ENCODE measurements at places on chromosomes 11 and 22. TPM values are rescaled to one million over a fixed set of nuclear protein-coding genes. Genes with fewer than 3 reads are reported as not detected.

The PRR33 gene
- total RNA-seq, result not detected

GRCh38 chr11:2769409-2770095 lies 69.8 kb upstream of the KCNQ1OT1 start:
- no peak for DNase-seq

DNA sequence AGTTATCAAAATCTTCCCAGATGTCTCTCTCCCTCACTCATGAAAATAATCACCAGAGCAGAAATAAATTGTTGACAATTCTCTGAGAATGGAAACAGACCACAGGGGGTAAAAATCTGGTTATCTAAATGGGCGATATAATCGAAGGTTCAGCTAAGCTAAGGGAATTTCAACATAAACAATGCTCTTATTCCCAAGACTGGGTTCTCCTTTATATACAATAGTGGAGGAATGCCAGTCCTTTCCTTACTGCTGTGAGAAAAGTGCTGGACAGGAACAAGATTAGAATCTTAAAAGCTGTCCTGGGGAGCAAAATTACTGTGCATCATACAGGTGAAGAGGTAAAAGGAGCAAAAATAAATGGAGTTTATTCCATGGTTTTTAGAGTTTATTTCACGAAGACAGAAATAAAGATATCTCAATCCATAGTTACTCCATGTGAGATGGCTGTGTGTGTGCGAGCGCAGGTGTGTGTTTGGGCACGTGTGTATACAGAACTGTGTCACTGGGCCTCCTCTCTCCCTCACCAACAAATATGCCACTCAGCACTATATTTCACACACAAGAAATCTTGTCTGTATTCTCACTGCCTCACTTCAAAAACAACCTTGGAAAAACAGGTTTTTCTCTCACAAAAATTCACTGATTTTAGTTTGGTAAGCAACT lies 385.6 kb downstream of the DCDC1 start:
- no peak for DNase-seq

The C1QTNF5 gene
- 0.51 TPM for total RNA-seq

GRCh38 chr22:17501679-17502285 lies 61.5 kb upstream of the SLC25A18 start:
- DNase-seq, result peak; percentile 56

GRCh38 chr11:12397931-12398334 lies 20.6 kb downstream of the PARVA start:
- DNase-seq, result peak; percentile 80

DNA sequence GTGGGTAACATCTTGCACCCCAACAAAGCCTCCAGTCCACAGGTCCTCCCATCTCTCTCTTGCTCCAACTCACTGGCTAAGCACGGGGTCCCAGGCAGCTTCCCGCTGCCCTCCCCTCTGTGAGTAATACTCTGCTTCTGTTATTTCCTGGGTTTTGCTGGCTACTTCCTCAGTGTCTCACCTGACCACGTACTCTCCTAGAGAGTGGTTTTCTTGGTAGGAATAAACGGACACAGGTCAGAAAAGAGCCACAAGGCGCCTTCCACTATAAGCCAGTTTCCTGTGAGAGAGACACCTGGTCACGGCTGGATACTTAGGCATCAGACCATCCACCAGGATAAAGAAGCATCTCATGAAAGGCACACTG lies 36.0 kb downstream of the ARRB1 start:
- no peak for DNase-seq

- DNase-seq, result no peak
These were observed 1.9 kb upstream of the POLD4 start for GRCh38 chr11:67355023-67355793.

The ADM gene
- total RNA-seq, result 16.3 TPM

DNA sequence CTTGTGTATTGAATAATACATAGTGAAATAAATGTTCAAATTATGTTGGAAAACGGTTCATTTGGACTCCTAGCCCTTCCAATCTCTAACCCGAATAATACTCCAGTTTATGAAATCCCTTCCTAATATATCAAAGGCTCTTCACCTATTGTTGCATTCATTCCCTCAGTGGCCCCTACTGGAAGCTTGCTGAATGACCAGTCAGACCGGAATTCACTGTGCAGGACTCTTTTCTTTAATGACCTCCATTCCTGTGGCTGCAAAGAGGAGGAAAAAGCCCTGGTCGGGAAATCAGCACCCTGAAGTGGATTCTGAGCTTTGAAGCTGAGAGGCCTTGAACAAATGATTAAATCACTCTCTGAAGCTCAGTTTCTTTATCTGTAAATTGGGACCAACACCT lies 19.1 kb upstream of the RCN1 start:
- peak; percentile 48 for DNase-seq

The KCNK7 gene
- total RNA-seq, result not detected

Data from Daoy (cell line).